Activated CD8-positive, alpha-beta T cell treated with anti-CD3 and anti-CD28 coated beads for 36 hours (primary cell): ENCODE measurements at places on chromosomes 5 and 9. TPM values are rescaled to one million over a fixed set of nuclear protein-coding genes. Genes with fewer than 3 reads are reported as not detected.

UNC5A gene
- not detected for total RNA-seq

SLC28A3 gene
- total RNA-seq = 0.23 TPM

POU5F2 gene
- 0.45 TPM for total RNA-seq

FCN2 gene
- total RNA-seq = not detected

EIF4E1B gene
- total RNA-seq = not detected

RABGAP1 gene
- 19.8 TPM for total RNA-seq

ADAMTS13 gene
- total RNA-seq = 2.9 TPM

IFNK gene
- total RNA-seq = not detected

WDR31 gene
- 1.3 TPM for total RNA-seq

- DNase-seq = peak; percentile 50
These were observed 6.1 kb upstream of the RNF183 start for GRCh38 chr9:113309204-113309813.

GRCh38 chr9:114280636-114281472, 42.0 kb upstream of the ORM1 start:
- DNase-seq = no peak

DNA sequence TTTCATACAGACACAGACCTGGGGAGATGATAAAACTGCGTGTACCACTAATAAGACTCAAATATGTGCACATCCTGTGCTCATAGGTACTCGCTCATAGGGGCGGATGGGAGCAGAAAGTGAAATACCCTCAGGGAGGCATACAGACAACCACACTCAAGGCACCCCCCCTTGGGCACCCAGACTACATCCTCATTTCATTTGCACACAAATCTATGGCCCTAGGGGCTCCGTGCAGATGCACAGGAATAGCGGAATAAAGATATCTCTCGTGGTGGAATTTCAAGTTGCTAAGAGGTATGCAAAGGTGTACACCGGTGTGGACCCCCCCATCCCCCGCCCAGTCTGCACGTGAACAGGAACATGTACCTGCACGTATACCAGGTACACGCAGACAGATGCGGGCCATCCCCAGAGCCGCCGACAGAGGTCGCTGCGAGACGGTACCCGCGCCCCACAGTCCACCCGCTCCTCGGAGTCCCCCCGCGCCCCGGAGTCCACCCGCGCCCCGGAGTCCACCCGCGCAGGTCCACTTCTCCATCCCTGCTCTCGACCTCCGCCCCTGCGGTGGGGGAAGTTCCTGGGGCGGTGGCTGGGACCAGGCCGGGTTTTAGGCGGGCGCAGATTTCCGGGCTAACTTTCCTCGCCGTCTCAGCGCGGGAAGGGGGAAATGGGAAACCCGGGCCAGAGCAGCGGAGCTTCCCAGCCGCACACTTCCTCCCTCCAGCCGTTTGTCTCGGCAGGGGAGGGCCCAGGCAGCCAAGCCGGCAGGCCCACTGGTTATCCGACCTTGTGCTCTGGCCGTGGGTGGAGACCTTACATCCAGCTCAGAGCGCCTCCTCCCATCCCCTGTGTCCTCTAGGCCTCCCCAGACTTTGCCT, 1.0 kb upstream of the IL12B start:
- peak; percentile 82 for DNase-seq

- DNase-seq = no peak
These were observed 31.8 kb downstream of the ZFAND5 start for GRCh38 chr9:72333197-72333596.

DNA sequence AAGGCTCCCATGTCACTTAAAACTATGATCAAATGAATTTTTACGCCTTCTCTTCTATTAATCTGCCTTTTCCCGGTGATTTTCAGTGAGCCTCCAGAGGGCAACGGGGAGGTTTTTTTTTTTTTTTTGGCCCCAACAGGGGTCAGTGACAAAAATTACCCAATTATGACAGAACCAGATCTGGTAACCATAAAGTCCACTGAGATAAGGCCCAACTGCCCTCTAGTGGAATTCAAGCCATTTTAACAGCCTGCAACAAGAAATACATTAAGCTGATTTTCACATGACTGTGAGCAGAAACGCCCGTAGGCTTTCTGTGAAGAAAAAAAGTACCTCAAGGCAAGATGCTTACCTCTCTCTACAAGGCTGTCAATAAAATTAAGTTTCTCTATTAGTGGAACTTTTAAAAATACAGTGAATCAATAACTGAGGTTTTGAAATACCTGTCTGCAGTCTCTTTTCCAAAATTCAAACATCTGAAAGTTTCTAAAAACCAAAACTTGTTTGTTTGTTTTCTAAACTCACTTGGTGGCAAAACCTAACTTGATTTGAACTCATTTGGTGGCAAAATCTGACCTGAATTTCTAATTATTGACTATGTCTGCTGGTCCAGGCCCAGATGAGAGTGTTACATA, 49.7 kb upstream of the FST start:
- no peak for DNase-seq

DNA sequence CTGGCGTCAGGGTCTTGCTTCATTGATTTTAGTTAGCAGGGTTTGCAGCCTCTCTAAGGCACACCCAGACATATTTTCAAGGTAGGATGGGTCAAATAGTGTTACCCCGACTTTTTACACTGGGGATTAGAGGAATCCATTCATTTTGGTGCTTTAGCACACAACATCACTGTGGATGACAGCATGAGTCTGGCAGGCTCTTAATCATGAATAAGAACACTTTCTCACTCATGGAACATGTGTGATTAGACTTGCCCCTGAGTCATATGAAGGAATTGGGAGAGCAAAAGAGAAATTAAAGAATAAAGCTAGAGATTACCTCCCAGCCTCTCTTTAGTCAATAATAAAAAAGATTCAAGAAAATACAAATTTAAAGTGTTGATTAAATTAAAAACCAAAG, 175.6 kb downstream of the SEMA5A start:
- DNase-seq = no peak

DNA sequence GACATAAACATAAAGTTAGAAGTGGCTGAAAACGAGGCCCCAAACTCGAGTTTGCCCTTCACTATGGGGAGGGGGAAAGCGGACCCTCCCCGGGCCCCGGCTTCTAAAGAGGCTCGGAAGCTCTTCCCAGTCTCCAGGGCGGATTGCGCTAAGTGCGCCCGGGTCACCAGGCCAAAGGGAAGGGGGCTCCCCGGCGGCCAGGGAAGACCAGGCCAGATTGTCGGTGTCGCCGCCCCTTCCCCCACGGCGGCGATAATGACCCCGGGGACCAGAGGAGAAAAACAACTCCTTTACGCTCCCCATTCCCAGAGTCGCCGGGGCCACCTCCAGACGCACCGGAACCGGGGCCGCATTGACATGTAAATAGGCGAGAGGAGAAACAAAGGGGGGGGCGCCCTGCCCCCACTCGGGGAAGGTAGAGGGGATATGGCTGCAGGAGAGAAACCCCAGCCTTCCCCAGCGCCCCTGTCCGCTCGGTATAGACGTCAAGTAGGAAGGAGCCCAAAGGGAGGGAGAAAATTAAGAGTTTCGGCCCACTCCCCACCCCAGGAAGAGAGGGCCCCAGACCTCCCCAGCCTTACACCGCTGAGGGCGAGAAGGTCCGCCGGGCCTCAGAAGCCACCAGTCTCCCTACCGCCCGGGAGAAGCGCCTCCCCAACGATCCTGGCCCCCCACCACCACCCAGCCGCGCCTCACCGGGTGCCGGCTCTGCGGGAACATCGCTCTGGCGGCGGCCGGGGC, 1.7 kb downstream of the TLE1 start:
- DNase-seq = peak; percentile 6

DNA sequence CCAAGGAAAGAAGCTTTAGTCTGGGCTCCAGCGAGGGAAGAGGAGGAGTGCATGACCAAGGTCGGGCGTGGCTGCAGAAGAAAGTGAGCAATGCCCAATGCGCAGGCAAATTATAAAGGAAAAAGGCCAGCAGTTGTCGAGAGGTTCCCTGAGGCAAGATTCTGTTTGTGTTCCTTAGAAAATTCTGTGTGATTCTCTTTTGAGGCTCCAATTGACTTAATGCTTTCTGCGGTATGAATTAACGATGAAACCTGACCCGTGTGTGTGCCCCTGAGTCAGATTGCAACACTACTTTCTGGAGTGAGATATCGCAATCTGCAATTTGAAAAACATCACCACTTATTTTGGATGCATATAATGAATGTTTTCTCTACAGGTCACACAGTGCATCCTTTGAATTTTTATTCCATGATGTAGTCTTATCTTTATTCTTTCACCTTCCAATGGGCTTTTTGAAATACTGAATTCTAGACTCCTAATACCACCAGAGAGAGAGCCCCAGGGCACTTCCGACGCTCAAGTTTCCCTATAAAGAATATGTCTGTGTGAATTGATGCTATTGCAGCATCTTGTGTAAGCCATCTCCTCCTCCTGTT, 117.9 kb upstream of the IL6ST start:
- no peak for DNase-seq

DNA sequence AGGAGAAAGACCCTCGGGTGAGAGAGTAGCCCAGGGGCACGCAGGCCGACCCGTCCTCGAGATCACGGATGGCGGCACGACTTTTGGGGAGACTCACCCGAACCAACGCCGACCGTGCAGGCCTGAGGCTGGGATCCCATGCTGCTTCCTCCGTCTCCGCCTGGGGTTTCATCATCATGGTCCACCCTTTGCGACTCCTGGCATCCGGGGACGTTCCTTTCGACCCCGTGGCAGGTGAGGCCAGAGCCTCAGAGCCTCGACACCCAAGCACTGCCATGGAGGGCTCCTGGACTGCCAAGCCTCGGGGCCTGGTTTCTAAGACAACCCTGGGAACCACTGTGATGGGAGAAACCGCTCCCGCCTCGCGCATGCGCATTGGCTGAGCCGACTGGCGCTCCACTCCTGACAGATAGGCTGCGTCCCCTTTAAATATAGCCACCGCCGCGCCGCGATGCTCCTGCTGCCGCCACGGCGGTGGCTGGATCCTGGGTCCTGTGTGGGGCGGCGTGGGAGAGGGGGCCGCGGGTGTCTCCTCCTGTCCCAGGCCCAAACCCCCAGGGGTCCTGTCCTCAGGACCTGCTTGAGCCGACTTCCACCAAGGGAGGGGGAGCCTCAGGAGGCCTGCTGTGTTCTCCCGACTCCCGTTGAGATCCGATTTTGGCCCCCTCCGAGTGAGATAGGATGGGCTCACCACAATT, 481.6 kb downstream of the SPATA31A7 start:
- DNase-seq = no peak

- no peak for DNase-seq
These were observed 51.2 kb downstream of the GDA start for GRCh38 chr9:72200452-72200851.

DNA sequence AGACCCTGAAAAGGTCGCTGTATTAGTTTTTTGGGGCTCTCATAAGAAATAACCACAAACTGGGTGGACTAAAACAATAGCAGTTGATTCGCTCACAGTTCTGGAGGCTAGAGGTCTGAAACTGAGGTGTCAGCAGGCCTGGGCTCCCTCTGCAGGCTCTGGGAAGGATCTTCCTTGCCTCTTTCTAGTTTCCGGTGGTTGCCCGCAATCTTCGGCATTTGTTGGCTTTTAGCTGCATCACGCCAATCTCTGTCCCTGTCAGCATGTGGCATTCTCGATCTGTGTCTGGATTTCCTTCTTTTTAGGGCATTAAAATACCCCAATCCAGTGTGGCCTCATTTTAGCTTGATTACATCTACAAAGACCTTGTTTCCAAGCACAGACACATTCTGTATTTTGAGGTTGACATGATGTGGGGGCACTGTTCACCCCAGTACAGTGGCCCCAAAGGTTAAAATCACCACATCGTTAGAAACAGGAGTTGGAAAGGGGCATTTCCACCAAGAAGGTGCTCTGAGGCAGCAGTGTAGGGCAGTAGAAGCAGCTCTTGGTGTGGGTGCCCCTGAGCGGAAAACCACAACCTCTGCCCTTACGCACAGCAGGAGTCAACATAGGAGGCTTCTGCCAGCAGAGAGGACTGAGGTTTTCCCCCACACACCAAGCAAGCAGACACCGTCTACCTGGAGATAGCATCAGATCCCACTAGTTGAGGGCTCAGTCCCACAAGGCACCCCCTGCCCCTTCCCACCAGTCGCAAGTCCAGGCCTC, 13.5 kb downstream of the ZNF79 start:
- DNase-seq = peak; percentile 54

- no peak for DNase-seq
These were observed 143.6 kb downstream of the MRPS30 start for GRCh38 chr5:44952376-44952775.

DNA sequence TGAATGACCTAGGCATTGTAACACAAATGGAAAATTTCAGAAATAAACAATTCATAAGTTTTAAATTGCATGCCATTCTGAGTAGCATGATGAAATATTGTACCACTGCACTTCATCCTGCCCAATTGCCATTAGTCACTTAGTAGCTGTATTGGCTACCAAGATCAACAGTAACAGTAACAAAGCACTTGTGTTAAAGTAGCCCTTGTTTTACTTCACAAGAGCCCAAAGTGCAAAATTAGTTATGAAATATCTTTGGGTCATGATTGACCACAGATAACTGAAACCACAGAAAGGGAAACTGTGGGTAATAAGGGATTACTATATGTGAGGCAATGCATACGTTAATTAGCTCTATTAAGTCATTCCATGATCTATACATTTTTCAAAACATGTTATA, 33.3 kb upstream of the RORB start:
- DNase-seq = no peak

- peak; percentile 60 for DNase-seq
These were observed 47.6 kb downstream of the THBS4 start for GRCh38 chr5:80082731-80083100.

GRCh38 chr5:100697970-100698369, 162.8 kb downstream of the FAM174A start:
- DNase-seq = no peak

DNA sequence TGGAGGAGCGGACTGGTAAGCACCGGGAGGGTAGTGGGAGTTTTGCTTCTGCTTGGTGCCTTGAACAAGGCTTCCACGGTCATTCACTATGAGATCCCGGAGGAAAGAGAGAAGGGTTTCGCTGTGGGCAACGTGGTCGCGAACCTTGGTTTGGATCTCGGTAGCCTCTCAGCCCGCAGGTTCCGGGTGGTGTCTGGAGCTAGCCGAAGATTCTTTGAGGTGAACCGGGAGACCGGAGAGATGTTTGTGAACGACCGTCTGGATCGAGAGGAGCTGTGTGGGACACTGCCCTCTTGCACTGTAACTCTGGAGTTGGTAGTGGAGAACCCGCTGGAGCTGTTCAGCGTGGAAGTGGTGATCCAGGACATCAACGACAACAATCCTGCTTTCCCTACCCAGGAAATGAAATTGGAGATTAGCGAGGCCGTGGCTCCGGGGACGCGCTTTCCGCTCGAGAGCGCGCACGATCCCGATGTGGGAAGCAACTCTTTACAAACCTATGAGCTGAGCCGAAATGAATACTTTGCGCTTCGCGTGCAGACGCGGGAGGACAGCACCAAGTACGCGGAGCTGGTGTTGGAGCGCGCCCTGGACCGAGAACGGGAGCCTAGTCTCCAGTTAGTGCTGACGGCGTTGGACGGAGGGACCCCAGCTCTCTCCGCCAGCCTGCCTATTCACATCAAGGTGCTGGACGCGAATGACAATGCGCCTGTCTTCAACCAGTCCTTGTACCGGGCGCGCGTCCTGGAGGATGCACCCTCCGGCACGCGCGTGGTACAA, 556 bp downstream of the PCDHGC3 start:
- peak; percentile 18 for DNase-seq

DNA sequence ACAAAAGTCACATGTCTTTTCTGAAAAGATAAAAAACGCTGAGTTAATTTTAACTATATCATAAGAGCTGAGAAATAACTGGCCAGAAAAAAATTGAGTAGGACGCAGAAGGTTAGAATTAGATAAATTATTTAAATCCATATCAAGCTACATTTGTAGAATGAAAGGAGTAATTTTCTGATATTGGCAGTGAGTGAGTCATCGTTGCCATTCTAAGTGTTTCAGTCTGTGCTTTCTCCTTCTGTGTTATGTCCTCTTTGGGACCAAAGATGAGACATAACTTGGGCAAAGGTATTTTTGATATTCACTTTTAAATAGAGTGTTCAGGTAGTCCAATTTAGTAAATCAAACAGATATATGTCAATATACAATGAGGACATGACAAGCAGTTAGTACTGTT, 34.4 kb upstream of the KCNN2 start:
- no peak for DNase-seq
